ENCODE measurements at places on chromosomes 5 and 9. TPM values are rescaled to one million over a fixed set of nuclear protein-coding genes. Genes with fewer than 3 reads are reported as not detected.

DNA sequence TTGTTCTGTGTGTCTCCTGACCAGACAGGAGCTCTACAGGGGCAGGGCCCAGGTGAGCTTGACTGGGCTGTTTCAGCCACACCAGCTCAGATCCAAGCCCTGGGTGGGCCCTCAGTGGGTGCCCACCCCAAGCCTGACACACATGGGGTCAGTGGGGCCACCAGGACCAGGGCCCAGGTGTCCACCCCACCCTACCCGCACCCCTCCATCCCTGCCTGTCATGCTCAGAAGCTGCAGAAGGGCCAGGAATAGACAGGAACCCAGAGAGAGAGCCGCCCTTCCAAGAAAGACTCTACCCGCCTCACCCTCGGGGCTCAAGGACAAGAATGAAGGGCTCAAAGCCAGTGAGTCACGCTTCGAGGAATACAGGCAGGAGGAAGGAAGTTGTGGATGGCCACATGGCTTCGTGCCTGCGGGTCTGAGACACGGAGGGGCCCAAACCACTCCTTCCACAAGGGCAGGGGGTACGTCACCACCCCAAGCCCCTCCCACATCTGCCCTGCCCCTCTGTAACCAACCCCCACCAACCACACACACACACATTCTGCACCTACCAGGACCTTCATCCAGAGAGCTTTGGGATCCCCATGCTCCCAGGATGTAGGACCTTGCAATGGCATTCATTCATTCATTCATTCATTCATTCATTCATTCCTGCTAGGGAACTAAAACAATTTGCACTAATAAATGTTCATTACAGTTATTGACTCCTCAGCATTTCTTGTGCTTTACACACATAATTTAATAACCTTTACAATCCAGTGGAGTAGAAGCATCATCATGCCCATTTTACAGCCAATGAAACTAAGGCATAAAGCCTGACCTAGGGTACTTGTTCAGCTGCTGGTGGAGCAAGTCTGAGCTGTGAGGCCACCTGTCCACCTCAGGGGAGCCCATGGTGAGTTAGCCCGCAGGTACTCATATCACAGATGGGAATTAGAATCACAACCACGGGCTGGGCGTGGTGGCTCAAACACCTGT, 55.9 kb upstream of the STXBP1 start:
- H3K36me3 ChIP-seq: peaks cover 27% of the 10 kb centered on the region
- H3K4me1 ChIP-seq: peaks cover 61% of the 10 kb centered on the region
- peak; percentile 94 for DNase-seq

DNA sequence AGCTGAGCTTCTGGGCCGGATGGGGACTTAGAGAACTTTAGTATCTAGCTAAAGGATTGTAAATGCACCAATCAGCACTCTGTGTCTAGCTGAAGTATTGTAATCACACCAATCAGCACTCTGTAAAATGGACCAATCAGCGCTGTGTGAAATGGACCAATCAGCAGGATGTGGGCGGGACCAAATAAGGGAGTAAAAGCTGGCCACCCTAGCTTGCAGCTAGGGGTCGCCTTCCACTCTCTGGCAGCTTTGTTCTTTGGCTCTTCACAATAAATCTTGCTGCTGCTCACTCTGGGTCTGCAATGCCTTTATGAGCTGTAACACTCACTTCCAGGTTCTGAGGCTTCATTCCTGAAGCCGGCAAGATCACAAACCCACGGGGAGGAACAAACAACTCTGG, 354.0 kb downstream of the PRR16 start:
- no peaks in the 10 kb centered on the region for H3K27me3 ChIP-seq
- no peak for DNase-seq
- no peaks in the 10 kb centered on the region for H3K36me3 ChIP-seq
- no peaks in the 10 kb centered on the region for H3K4me1 ChIP-seq

GRCh38 chr9:91131433-91131839, 230.3 kb downstream of the AUH start:
- H3K27me3 ChIP-seq: no peaks in the 10 kb centered on the region
- peak overlapping the region; percentile 23 for H3K27ac ChIP-seq
- H3K36me3 ChIP-seq: no peaks in the 10 kb centered on the region
- DNase-seq: peak; percentile 91
- H3K4me1 ChIP-seq: peaks cover 9% of the 10 kb centered on the region
- H3K4me3 ChIP-seq: no peak overlapping the region

DNA sequence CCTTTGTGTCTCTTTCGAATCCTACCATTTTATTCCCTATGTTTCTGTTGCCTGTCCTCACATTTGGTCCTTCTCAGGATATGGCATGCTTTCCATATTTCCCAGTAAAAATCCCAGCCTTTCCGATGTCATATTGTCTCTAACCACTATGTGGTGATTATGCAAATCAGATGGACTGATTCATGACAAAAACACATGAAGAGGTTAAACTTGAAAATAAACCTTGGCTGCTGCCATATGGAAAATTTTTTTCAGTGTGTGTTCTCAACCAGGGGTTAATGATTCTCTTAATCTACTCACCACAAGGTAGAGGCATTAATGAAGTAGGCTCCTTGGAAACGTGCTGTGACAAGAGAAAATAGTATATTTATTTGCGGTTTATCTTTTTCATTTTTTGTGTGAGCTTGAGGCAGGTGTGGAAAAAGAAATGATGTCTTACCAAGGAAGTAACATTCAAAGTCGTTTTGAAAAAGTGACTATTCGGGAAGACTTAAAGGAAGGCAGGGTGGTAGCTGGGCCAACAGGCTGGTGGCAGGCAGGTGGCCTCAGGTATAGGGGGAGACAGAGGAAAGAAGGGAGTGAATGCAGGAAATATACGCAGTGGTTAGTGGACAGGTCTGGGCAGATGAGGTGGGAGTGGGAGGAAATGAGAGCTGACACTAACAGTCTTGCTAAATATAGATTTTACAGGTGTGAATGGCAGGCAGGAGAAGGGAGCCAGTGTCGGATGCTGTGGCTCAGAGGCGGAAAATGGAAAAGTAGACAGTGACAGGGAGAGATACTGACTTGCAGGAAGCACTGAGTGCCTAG, 46.2 kb downstream of the DMRT2 start:
- no peak for DNase-seq
- no peaks in the 10 kb centered on the region for H3K4me1 ChIP-seq
- H3K4me3 ChIP-seq: no peak overlapping the region
- H3K36me3 ChIP-seq: no peaks in the 10 kb centered on the region
- H3K27me3 ChIP-seq: no peaks in the 10 kb centered on the region

DNA sequence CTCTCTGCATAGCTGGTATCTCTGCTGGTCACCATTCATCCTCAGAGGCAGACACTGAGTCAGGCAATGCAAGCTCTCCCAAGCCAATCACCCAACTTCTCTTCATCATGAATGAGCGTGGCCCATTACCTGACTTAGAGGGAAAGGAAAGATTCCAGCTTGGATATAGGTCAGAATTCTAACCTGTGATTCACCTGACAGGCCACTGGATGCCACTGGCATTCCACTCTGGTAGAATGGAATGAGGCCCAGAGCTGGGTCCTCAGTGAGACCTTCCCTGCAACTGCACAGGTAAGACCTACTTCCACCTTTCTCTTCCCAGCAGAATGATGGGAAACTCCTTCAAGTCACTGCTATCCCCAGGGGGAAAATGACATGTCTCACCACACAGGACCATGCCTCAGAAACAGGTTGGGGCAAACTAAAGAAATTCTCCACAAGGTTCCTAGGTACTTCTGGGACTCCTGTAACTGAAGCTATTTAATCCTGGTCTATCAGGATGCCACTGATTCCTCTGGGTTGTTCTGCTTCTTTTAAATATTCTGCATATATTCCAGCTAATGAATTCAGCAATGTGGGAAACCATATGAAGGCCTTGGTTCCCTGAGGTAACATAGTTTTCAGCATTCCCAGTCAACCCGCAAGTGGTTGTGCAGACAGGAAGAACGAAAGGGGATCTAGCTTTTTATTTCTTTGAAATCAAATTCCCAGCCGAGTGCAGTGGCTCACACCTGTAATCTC, 62.0 kb downstream of the SUSD1 start:
- H3K4me1 ChIP-seq: no peaks in the 10 kb centered on the region
- H3K27ac ChIP-seq: no peak overlapping the region
- H3K27me3 ChIP-seq: no peaks in the 10 kb centered on the region
- H3K36me3 ChIP-seq: peaks cover 89% of the 10 kb centered on the region
- no peak overlapping the region for H3K4me3 ChIP-seq

DNA sequence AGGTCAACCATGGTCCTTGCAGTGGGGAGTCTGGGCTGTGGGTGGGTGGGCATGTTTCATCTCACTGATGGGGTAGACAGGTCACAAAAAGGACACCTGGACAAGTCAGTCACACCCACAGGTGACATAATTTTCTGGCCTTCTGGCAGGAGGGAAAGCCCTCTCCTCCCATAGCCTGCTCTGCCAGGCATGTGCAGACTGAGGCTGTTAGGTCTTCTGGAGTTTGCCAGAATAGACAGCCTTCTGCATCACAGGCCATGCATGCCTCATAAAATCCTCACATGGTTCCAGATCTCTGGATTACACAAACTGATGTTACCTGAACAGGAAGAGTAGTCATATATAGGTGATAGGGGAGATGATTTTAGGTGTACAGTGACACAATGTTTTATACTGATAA, 49.1 kb downstream of the ARHGAP26 start:
- DNase-seq: no peak
- no peak overlapping the region for H3K27ac ChIP-seq
- H3K36me3 ChIP-seq: no peaks in the 10 kb centered on the region
- H3K4me3 ChIP-seq: no peak overlapping the region
- H3K4me1 ChIP-seq: peaks cover 82% of the 10 kb centered on the region

GRCh38 chr5:88883059-88883835, at the start of gene MEF2C:
TSS of gene MEF2C (minus strand) at chr5:88883184. CDS start at chr5:88823788, 59,396 bp downstream.
- peak within 1 kb of the TSS; percentile 84 for H3K27ac ChIP-seq
- peaks cover 27% of the 10 kb centered on the region for H3K4me1 ChIP-seq
- H3K27me3 ChIP-seq: no peaks in the 10 kb centered on the region
- DNase-seq: peak; percentile 84

DNA sequence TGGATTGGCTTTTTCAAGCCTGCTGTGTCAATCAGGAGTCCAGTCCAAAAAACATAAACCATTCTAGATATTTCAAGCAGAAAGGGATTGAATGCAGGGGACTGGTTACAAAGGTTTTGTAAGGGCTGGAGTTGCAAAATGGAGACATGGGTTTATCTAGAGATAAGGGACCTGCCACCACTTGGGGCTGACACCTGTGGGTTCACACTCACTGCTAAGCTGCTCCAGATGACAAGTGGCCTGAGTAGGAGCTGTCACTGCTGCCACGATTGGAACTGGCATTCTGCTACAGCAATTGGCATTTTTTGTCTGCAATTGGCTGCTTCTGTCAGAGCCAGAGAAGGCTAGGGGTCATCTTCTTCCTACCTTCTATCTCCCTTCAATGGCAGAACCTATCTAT, 66.3 kb upstream of the ZFR start:
- no peak overlapping the region for H3K27ac ChIP-seq
- no peak overlapping the region for H3K4me3 ChIP-seq
- H3K4me1 ChIP-seq: peaks cover 37% of the 10 kb centered on the region
- H3K36me3 ChIP-seq: no peaks in the 10 kb centered on the region
- no peaks in the 10 kb centered on the region for H3K27me3 ChIP-seq
- no peak for DNase-seq

GRCh38 chr5:174292348-174292747, 246.8 kb downstream of the NSG2 start:
- H3K4me3 ChIP-seq: no peak overlapping the region
- H3K36me3 ChIP-seq: no peaks in the 10 kb centered on the region
- H3K27ac ChIP-seq: no peak overlapping the region

DNA sequence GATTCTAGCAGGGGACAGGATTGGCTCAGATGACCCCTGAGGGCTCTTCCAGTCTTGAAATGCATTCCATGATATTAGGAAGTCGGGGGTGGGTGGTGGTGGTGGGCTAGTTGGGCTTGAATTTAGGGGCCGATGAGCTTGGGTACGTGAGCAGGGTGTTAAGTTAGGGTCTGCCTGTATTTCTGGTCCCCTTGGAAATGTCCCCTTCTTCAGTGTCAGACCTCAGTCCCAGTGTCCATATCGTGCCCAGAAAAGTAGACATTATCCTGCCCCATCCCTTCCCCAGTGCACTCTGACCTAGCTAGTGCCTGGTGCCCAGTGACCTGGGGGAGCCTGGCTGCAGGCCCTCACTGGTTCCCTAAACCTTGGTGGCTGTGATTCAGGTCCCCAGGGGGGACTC, 2.9 kb upstream of the MYOZ3 start:
- no peak for DNase-seq
- no peaks in the 10 kb centered on the region for H3K36me3 ChIP-seq
- no peaks in the 10 kb centered on the region for H3K27me3 ChIP-seq
- H3K27ac ChIP-seq: no peak overlapping the region
- peaks cover 9% of the 10 kb centered on the region for H3K4me1 ChIP-seq

DNA sequence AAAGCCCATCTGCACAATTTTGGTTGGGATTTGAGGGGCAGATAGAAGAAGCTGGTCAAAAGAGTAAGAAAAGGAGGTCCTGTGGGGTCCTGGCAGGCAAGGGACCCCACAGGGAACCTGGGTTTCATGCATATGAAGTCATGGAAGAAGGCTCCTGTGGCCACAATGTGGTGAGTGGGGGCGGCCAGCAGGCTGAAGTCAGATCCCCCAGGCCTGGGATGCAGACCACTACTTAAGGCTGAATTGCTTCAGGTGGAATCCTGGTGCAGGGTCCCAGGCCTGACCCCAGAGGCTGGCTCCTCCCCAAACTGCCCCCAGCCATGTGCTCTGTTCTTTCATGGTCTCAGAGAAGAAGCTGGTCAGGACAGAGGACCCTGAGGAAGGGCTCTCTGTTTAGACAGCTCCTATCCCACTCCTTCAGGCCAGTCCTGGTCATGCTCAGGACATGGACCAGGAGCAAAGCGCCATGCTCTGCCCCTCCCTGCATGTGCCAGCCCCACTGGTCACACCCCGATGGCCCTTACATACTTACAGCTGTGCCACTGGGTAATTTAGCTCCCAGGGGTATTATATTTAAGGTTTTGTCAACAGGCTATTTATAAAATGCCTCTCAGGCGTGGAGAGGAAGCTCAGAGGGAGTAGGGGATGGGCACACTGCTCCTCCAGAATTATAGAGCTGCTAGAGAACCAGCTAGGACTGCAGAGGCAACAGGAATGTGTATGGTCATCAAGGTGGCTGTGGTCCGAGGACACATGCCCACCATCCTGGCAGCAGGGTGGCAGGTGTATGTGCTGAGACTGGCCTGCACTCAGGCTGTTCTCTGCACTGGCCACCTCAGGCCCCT, 33.4 kb downstream of the C5orf15 start:
- no peak overlapping the region for H3K27ac ChIP-seq
- no peak overlapping the region for H3K4me3 ChIP-seq
- peaks cover 28% of the 10 kb centered on the region for H3K4me1 ChIP-seq

GRCh38 chr9:80134487-80134886, 562.7 kb downstream of the TLE4 start:
- no peak for DNase-seq
- no peak overlapping the region for H3K27ac ChIP-seq
- H3K27me3 ChIP-seq: no peaks in the 10 kb centered on the region
- no peaks in the 10 kb centered on the region for H3K36me3 ChIP-seq

GRCh38 chr5:138601444-138601843, 26.2 kb upstream of the HSPA9 start:
- no peak overlapping the region for H3K4me3 ChIP-seq
- H3K4me1 ChIP-seq: peaks cover 27% of the 10 kb centered on the region
- DNase-seq: peak; percentile 55

The C7 gene
- not detected for polyA plus RNA-seq

The CNTNAP3B gene
- not detected for polyA plus RNA-seq

The INSL4 gene
- polyA plus RNA-seq: not detected

The PPP2R2B gene
- polyA plus RNA-seq: not detected

The TAF11L10 gene
- not detected for polyA plus RNA-seq
